ENCODE measurements at places on chromosomes 11 and 22.

GRCh38 chr11:113514856-113515255 is 39.7 kb upstream of the DRD2 start:
- no peak for DNase-seq

- DNase-seq: no peak
Measured at GRCh38 chr11:78072455-78072854, 7.2 kb downstream of the NDUFC2 start.

DNA sequence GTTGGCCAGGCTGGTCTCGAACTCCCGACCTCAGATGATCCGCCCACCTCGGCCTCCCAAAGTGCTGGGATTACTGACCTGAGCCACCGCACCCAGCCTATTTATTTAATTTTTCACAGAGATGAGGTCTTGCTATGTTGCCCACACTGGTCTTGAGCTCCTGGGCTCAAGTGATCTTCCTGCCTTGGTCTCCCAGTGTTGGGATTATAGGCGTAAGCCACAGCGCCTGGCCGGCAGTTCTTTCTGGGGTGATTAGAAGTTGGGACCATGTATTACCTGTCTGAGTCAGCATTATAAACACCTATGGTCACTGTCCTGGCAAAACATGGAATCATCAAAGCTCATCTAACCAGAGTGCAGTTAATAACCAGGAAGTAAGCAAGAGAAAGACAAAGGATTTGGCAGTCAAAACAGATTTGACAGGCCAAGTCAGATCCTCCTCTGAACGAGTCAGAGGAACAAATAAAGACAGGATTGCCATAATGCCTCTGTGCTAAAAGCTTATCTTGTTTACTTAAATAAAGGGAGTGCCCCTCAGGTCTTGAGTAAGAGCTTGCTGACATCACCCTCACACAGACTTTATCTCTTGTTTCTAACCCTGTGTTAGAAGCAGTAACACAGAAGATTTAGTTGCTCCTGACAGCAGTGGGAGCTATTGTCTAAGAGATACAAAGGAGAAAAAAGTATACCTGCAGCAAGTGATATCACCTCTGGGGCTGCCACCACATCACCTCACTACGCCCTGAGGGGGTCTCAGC is 3.7 kb downstream of the SERPIND1 start:
- no peak for DNase-seq

DNA sequence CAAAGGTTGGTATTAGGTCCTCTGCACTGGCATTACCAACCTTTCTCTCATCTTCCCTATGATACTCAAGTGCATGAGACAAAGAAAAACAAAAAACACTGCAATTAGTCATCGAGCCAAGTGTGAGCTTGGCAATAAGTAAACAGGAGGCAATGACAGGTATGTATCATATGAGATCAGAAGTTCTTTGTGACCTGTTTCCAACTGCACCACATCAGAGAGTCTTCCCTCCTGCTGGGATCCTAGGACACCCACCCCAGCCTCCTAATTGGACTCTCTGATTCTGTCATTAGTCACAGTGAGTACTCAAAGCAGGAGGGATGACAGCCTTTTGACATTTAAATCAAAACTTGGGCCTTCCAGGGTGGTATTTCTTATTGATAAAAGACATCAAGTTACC is 7.8 kb upstream of the JAML start:
- DNase-seq: no peak

GRCh38 chr11:113876074-113876797 is 864 bp upstream of the USP28 start:
- DNase-seq: no peak

DNA sequence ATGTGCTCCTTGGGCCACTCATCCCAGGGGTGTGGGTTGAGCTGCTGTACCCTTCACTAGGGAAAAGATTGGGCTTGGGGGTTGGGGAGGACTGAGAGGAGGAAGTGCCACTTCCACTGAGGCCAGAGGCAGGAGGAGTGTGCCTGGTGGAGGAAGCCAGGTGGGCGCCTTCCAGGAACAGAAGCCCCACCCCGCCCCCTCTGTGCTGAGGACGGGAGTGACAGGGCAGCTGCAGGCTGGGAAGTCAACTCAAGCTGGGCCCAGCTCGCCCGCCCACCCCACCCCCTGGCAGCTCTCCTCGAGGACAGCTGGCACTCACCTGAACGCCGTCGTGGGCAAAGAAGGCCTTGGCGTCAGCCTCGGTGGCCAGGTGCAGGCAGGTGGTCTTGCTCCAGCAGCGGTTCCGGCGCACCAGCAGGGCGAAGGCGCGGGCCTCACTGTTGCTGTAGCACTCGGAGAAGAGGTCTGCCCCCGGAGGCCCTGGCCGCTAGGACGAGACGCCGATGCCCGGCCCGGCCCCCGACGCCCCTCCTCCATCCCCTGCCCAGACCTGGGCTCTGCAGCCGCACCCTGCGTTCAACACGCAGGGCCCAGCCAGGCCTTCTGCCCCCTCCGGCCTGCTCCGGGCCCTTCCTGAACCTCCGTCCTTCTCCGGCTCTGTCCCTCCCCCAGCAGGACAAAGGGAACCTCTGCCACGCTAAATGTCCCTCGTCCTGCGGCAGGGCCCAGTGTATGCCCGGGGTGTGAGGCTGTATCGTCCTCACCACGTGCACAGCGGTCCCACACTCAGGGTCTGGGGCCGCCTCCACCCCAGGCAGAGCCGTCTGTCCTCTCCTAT is 13.4 kb downstream of the TSSC4 start:
- DNase-seq: no peak

- DNase-seq: no peak
Measured at GRCh38 chr11:133995066-133995465, 38.3 kb upstream of the IGSF9B start.

GRCh38 chr11:98090861-98091505 is 929.8 kb upstream of the CNTN5 start:
- no peak for DNase-seq

- no peak for DNase-seq
Measured at GRCh38 chr11:118406599-118407166, 5.3 kb downstream of the ATP5MG start.

GRCh38 chr11:128266893-128267292 is 320.5 kb downstream of the ETS1 start:
- no peak for DNase-seq

GRCh38 chr22:39264349-39265038 is 19.7 kb upstream of the PDGFB start:
- DNase-seq: no peak

GRCh38 chr22:23708270-23708669 is 17.5 kb downstream of the RGL4 start:
- DNase-seq: no peak

GRCh38 chr22:19419464-19420178 is 11.9 kb downstream of the HIRA start:
- DNase-seq: peak; percentile 1

DNA sequence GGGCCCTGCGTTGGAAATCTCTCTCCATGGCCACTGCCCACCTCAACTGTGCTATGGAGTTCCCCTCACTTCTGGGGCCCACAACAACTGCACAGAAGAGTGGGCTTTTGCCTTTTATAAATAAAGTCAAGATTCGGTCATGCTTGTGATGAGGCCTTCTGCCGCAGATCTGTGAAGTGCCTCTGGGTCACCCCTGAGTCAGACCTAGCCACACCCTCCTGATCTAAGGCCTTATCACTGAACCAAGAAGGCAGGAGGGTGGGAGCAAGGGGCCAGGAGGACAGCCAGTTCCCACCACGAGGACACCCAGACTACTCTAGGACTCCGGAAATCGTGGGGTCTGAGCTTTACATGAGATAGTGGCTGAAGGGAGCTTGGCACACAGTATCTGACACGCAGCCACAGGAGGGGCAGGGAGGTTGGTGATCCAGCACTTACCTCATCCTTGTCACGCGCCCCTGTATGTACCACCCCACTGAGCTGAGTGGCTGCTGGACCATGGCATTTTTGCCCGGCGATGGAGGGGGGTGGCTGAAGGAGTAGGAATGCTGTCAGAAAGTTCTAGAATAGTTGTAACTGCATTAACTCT is 115.7 kb downstream of the ABTB2 start:
- no peak for DNase-seq

DNA sequence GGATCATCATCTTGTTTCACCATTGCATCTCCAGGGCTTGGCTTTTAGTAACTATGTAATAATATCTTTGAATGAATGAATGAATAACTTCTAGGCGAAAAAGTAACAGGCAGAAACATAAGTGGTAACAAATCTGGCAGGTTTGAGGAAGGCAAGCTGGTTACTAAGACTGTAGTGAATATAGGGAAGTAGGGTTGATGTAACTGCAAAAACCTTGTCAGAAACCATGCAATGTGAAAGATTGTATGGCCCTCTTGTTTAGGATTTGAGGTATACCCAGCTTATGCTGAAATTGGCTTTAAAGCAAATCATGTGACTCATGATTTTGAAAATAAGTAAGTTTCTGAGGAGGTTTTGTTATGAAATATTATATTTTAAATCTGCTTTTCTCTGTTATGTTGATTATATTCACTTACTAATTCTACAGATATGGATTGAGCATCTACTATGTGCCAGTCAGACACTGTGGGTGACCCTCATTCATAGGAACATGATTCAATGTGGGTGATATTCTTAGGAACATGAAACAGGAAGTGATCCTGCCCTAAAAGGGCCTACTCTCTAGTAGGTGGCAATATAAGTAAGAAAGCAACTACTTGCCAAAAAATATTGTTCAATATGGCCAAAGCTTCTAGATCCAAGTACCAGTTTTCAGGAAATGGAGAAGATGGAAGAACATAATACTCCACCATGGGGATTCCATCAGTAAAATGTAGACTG is 115.5 kb upstream of the CCDC90B start:
- DNase-seq: no peak

DNA sequence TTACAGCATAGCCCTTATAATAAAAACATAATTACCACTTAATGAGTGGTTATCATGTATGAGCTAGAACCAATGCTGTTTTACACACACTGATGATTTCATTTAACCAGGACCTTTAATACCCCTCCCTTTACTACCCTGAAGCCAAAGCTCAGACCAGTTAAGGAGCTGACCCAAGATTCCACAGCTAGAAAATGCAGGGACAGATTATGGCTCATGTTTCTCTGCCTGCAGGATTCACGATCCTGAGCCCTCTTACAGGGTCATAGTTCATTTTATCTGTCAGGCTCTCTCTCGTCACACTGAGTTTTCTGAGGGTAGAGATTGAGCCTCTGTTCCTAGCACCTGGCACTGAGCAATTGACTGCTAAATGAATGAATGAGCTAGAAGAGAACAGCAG is 27.4 kb downstream of the TUB start:
- DNase-seq: no peak

- no peak for DNase-seq
Measured at GRCh38 chr11:23206741-23207336, 346.6 kb upstream of the CCDC179 start.

DNA sequence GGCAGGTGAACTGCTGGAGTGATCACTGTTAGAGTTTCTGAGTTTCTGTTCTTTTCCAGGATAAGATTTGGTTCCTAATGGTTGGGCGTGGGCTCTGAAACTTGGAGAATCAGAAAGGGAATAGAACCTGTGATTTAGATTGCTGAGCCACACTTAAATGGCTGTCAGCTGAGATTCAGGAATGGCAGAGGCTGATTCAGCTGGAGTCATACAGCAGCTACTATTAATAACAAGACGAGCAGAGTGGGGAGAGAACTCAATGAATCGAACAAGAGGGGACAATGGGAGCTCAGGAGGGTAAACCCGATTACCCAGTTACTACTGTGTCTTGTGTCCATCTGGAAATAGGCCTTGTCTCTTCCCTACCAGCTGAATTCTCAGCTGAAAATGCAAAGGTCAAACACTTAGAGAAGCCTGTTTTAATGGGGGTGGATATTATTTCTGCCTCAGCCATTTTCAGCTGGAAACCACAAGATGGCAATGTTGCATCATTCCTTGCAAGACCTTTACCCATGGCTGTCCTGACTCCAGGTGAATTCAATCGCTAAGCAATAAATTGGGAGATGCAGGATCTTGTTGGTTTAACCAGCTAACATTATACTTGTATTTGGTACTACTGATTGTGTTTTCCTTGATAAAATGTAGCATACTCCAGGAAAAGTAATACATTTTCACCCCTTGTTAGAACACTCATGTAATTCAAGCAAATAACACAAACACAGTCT is 104.5 kb upstream of the RAG2 start:
- DNase-seq: no peak

- no peak for DNase-seq
Measured at GRCh38 chr11:121328967-121329679, 36.6 kb downstream of the SC5D start.

DNA sequence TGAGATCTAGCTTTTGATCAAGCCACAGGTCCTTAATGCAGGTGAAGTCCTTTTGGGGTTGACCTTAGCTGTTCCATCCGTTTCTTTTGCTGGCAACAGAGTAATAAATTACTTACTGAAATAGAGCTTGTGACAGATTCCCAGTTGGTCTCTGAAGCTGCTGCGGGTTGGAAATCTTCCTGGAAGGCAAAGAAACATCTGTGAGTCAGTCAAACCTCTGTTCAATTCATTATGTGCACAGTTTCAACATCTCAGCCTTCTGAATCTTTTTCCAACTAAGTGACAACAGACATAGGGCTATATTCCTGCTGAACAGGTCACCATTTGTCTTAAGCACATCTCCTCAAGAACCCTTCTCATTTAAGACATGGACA is 88.9 kb upstream of the DDI1 start:
- no peak for DNase-seq

GRCh38 chr11:63155794-63156193 is 11.8 kb upstream of the SLC22A24 start:
- no peak for DNase-seq

DNA sequence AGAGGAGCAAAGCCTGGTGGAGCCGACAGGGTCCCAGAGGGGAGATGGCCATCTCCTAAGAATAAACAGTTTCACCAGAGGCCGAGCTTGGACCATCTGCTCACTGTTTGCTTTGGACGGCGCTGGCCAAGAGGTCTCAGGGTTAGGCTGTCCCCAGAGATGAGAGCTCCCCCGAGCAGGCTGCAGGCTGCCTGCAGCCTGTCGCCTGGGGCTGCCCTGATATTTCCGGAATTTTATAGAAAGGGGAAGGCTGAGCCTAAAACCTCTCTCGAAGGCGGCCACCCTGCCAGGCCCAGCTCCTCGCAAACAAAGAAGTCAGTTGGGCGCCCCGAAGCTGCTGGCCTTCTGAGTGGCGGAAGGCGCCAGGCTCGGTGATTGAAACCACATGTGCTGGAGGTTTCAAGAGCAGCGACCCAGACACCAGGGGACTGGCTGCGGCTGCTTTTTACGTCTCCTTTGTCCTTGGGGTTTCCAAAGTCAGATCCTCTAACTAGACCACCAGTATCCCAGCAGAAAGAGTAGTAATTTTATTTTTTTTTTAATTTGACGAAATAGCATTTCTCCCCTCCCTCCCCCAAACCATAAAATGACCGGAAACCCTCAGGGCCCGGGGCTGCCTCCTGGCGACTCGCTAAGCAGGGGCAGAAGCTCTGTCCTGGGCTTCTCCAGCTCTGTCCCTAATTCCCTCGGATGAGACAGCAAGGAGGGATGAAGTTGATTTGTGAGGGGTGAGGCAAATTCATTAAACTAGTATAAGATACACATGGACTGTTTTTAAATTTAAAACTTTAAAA is 57.4 kb downstream of the CLMP start:
- no peak for DNase-seq

Data from cerebellar nuclear complex (tissue), 1 donor.